ENCODE measurements at places on chromosomes 1 and 21.

- no peak for DNase-seq
Measured at GRCh38 chr1:94862718-94863117, 42.6 kb downstream of the SLC44A3 start.

DNA sequence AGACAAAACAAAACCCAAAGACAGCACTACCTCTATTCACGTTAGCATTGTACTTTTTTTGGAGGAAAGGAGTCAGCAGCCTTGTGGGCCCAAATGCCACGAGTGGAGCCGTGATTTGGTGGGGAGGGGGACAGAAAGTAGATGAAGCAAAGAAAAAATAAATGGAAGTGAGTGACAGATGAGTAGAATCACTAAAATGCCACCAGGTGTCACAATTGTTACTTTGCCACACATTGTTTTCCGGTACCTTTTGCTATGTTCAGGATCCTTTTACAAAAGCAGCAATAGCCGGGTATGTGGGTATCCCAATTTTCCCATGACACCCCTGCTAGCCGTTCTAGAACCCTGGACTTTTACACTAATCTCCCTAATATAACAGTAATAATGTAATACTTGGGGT, 85.0 kb upstream of the AK4 start:
- no peak for DNase-seq

DNA sequence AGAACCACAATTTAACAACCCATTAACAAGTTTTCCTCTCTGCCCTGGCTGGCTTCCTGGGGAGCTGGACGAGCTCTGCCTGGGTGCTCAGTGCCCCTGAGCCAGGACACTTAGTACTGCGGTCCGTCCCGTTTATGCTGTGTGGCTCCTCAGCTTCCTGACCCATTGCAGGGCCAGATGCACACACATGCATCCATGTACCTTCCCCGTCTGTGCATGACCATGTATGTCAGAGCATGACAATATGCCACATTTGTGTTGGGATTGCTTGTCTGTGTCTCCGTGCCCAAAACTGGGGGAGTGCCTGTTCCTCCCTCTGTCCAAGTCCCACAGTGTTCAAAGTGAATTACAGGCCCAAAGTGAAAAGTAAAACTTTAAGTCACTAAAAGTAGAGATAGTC, 9.7 kb upstream of the TFF3 start:
- no peak for DNase-seq

- DNase-seq = no peak
Measured at GRCh38 chr1:92480200-92480812, 6.4 kb downstream of the GFI1 start.

- DNase-seq = no peak
Measured at GRCh38 chr21:42414553-42414927, 10.8 kb downstream of the UBASH3A start.

All from NCI-H2081 treated with DMSO at 0.1 percent for 48 hours (cell line).